ENCODE measurements at places on chromosomes 5 and 9. TPM values are rescaled to one million over a fixed set of nuclear protein-coding genes. Genes with fewer than 3 reads are reported as not detected.
A peak's percentile ranks its signal among the peaks of the same experiment; 100 is the strongest.

Gene GABRB2
- total RNA-seq: not detected

DNA sequence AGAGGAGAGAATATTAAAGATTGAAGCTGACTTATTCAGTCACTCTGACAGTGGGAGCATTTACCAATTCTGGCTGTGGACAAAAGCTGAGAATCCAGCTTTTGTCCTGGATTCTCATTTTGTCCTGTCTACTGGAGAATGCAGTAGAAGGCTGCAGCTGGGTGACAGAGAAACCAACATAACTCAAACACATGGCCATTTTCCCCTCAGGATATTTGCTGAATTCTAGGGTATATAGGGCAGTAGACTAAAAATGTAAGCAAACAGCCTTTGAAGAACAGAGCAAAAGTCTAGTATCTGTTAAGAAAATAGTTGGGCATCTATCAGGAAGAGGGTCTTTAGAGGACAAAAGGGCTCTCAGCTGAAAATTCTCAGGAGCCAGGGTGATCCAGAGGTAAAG is 20.6 kb downstream of the ZNF484 start:
- no peak overlapping the region for H3K27ac ChIP-seq
- DNase-seq: no peak
- no peak overlapping the region for H3K4me3 ChIP-seq
- no peaks in the 10 kb centered on the region for H3K27me3 ChIP-seq
- no peaks in the 10 kb centered on the region for H3K4me1 ChIP-seq

Gene HSD17B3
- 1.5 TPM for total RNA-seq

GRCh38 chr5:84088996-84089395 is 295.7 kb downstream of the EDIL3 start:
- H3K27me3 ChIP-seq: no peaks in the 10 kb centered on the region
- no peaks in the 10 kb centered on the region for H3K36me3 ChIP-seq
- no peak overlapping the region for H3K4me3 ChIP-seq
- DNase-seq: no peak

GRCh38 chr9:104091708-104092107 is 2.4 kb upstream of the SMC2 start:
- no peak overlapping the region for H3K4me3 ChIP-seq
- no peak overlapping the region for H3K27ac ChIP-seq
- no peaks in the 10 kb centered on the region for H3K36me3 ChIP-seq
- peak; percentile 54 for DNase-seq

DNA sequence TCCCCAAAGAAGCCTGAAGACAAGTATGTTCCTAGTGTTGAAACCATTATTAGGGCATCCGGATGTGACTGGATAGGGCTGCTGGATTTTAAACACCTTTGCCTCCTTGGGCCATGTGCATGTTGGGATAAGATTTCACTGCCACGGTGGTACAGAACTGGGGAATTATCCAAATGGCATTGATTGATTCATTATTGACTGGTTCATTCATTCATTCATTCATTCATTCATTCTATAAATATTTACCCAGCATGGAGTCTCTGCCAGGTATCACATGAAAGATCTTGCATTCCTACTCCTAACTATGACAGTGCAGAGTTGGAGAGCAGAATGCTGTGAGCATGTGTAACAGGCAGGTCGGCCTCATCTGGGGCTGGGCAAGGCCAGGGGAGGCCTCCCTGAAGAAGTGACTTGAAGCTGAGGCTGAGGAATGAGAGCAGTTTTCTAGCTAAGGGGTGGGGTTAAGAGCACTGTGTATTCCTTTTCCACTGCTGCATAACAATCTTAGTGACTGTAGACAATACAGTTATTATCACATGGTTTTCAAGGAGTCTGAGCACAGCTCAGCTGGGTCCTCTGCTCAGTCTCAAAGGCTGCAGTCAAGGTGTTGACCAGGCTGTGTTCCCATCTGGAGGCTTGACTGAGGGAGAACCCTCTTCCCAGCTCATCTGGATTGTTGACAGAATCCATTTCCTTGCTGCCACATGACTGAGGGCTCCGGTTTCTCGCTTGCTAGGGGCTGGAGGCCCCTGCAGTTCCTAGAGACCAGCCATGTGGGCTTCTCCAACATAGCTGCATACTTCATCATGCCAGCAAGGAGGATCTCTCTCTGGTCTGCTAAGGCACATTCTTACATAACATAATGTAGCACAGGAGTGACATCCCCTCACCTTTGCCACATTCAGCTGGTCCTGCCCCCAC is 35.7 kb downstream of the AK8 start:
- no peaks in the 10 kb centered on the region for H3K27me3 ChIP-seq
- no peaks in the 10 kb centered on the region for H3K36me3 ChIP-seq
- no peak overlapping the region for H3K27ac ChIP-seq
- no peak for DNase-seq

- DNase-seq: no peak
- H3K4me1 ChIP-seq: peaks cover 10% of the 10 kb centered on the region
- peak overlapping the region; percentile 8 for H3K4me3 ChIP-seq
- H3K36me3 ChIP-seq: peaks cover 5% of the 10 kb centered on the region
- H3K27ac ChIP-seq: no peak overlapping the region
Measured at GRCh38 chr9:78004478-78005229, 27.0 kb downstream of the GNAQ start.

DNA sequence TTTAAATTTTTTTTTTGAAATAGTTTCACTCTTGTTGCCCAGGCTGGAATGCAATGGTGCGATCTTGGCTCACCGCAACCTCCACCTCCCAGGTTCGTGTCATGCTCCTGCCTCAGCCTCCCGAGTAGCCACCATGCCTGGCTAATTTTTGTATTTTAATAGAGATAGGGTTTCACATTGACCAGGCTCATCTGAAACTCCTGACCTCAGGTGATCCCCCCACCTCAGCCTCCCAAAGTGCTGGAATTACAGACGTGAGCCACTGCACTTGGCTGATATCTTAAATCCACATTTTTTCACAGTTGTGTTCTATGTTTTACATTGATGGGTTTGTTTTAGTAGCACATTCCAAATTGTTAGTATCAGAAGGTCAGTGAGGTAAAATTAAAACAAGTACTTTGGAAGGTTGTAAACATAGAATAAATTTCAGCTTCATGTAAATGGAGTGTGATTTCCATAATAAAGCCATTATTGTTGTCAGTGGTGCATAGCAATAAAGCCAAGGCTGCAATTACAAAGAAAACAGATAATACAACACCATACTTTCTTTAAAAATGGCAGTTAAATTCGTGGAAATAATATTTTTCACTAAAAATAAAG is 287.2 kb downstream of the ARRDC3 start:
- no peaks in the 10 kb centered on the region for H3K36me3 ChIP-seq
- no peaks in the 10 kb centered on the region for H3K27me3 ChIP-seq
- H3K4me1 ChIP-seq: no peaks in the 10 kb centered on the region

Gene OBP2B
- not detected for total RNA-seq

- peaks cover 5% of the 10 kb centered on the region for H3K4me1 ChIP-seq
- H3K36me3 ChIP-seq: no peaks in the 10 kb centered on the region
- no peak for DNase-seq
- H3K27me3 ChIP-seq: peaks cover 13% of the 10 kb centered on the region
- H3K4me3 ChIP-seq: no peak overlapping the region
- H3K27ac ChIP-seq: no peak overlapping the region
Measured at GRCh38 chr5:52943285-52943684, 45.9 kb upstream of the ITGA2 start.

Gene CPLANE1
- 2.8 TPM for total RNA-seq

Gene PITX1
- total RNA-seq: not detected

GRCh38 chr5:6676702-6677101 is 36.5 kb upstream of the TENT4A start:
- no peak for DNase-seq
- H3K4me3 ChIP-seq: no peak overlapping the region
- no peak overlapping the region for H3K27ac ChIP-seq
- no peaks in the 10 kb centered on the region for H3K36me3 ChIP-seq

Gene SHC3
- not detected for total RNA-seq

DNA sequence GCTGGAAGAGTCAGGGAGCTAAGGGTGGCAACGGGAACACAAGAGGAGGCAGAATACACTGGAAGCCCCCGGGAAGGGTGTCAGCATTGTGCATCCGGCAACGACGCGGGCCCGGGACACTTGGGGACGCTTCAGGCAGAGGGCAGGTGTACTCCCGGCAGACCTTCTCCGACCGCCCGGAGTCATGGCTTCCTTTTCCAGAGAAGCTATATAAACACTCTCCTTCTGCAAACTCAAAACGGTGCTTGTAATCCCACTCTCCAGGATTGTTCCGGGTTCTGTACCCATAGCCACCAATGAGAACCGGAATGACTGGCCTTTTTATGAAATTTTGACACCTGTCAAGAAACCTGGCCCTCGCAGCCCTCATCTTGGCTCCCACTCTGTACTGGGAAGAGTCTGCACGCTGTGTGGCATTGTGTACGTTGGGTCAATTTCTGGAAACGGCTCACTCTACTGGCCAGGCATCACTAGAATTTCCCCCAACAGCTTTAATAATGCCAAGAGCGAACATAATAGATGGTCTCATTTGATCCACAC is 462 bp upstream of the MCC start:
- no peak for DNase-seq
- H3K4me3 ChIP-seq: no peak overlapping the region
- H3K27ac ChIP-seq: no peak overlapping the region

Gene C5orf47
- not detected for total RNA-seq

Gene NPR2
- total RNA-seq: 7.7 TPM

- peaks cover 70% of the 10 kb centered on the region for H3K36me3 ChIP-seq
- H3K27me3 ChIP-seq: no peaks in the 10 kb centered on the region
- DNase-seq: no peak
- peaks cover 30% of the 10 kb centered on the region for H3K4me1 ChIP-seq
Measured at GRCh38 chr5:40831346-40832210, 3.4 kb downstream of the RPL37 start.

- H3K27me3 ChIP-seq: no peaks in the 10 kb centered on the region
- H3K4me1 ChIP-seq: peaks cover 32% of the 10 kb centered on the region
- H3K36me3 ChIP-seq: peaks cover 11% of the 10 kb centered on the region
- H3K4me3 ChIP-seq: peak overlapping the region; percentile 10
- no peak for DNase-seq
Measured at GRCh38 chr5:126801174-126801991, 24.4 kb downstream of the LMNB1 start.

Gene PKD2L2
- not detected for total RNA-seq

DNA sequence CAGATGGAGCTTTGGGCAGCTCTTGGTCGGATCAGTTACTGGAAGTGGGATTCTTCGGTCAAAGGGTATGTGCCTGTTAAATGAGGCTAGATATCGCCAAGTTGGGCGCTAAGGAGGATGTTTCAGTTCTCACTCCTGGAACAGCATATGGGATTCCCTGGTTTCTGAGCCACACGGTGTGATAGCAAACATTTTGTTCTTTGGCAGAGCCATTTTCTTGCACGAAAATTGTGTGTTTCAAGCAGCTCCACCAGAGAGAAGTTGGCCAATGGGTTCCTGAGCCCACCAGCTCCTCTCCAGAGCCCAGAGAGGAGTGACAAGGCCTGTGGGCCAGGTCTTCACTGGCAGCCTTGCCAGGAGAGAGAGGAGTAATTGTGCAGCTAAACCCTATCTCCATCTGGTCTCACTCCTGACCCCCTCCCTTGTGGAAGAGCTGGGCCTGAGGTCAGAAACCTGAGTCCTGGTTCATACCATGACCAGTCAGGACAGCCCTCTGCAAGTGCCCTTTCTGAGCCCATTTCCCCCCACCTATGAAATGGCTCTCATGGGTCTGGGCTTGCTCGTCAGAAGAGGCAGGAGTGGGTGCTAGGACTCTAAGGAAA is 10.7 kb upstream of the SLC6A7 start:
- DNase-seq: no peak
- no peak overlapping the region for H3K27ac ChIP-seq
- H3K4me3 ChIP-seq: no peak overlapping the region
- H3K4me1 ChIP-seq: no peaks in the 10 kb centered on the region
- no peaks in the 10 kb centered on the region for H3K27me3 ChIP-seq

Gene ACOT12
- not detected for total RNA-seq

- H3K4me1 ChIP-seq: no peaks in the 10 kb centered on the region
- no peaks in the 10 kb centered on the region for H3K27me3 ChIP-seq
- DNase-seq: no peak
- no peak overlapping the region for H3K27ac ChIP-seq
Measured at GRCh38 chr5:176519810-176520720, 17.1 kb downstream of the RNF44 start.

- H3K36me3 ChIP-seq: no peaks in the 10 kb centered on the region
- no peak for DNase-seq
- no peaks in the 10 kb centered on the region for H3K27me3 ChIP-seq
Measured at GRCh38 chr9:136975644-136976043, 1.7 kb upstream of the PTGDS start.

DNA sequence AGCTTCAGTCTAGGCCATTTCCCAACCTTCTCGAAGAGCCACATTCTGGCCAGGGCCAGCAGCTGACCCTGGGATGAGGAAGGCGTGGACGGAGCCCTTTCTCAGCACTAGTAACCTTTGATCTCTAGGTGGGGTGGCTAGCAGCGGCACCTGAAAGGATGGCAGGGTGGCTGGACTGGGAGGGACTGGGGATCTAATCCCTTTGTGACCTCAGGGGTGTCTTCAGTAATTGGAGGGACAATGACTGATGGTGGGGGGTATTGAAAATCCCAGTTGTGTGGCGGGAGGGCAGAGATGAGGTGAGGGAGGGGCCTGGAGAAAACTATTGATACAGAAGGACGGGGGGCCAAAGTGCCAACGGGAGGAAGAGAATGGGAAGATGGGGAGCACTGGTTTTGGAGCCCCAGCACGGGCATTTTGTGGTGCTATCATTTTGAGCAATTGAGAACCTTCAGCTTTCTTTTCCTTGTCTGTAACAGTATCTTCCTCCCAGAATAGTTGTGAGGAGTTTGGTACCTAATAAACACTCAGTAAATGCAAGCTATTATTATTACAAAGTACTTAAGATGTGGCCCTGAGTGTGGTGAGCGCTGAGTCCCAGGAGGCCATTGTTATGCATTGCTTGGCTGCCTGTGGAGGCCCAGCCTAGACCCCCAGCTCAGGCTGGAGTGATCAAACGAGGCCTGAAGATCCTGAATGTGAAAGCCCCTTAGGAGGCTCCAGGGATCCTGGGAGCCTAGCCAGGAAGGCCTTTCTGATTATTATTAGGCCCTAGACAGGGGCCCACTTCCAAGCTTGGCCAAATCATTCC is 37.3 kb upstream of the UBE2D2 start:
- H3K27me3 ChIP-seq: no peaks in the 10 kb centered on the region
- H3K4me3 ChIP-seq: no peak overlapping the region
- H3K27ac ChIP-seq: no peak overlapping the region
- H3K36me3 ChIP-seq: no peaks in the 10 kb centered on the region
- H3K4me1 ChIP-seq: no peaks in the 10 kb centered on the region

DNA sequence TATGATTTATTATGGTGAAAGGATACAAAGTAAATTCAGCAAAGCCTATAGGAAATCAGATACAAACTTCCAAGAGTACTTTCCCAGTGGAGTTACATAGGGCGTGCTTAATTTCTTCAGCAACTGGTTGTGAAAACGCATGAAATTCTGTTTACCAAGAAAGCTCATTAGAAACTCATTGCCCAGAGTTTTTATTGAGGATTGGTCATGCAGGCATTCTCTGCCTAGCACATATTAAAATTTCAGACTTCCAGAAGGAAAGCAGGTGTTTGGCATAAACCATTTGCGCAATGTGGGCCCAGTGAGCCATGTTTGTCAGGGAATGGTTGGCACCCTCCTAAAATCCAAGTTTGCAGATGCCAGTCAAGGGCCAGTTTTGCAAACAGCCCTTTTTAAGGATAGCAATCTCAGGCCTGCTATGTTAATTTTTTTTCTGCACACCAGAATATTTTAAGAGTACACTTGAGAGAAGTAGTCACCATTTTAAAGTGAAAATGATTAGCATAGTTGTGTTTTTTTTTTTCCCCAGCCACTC is 311.1 kb upstream of the CHD1 start:
- H3K27ac ChIP-seq: no peak overlapping the region
- no peaks in the 10 kb centered on the region for H3K4me1 ChIP-seq
- no peaks in the 10 kb centered on the region for H3K27me3 ChIP-seq
- no peaks in the 10 kb centered on the region for H3K36me3 ChIP-seq
- no peak overlapping the region for H3K4me3 ChIP-seq

Gene OGN
- 0.86 TPM for total RNA-seq

GRCh38 chr5:125410537-125411070 is 664.2 kb upstream of the ZNF608 start:
- H3K4me3 ChIP-seq: no peak overlapping the region
- no peaks in the 10 kb centered on the region for H3K4me1 ChIP-seq
- H3K36me3 ChIP-seq: no peaks in the 10 kb centered on the region
- H3K27ac ChIP-seq: no peak overlapping the region
- no peaks in the 10 kb centered on the region for H3K27me3 ChIP-seq
